HAP-1 (cell line): ENCODE measurements at places on chromosomes 7 and 10.
A peak's percentile ranks its signal among the peaks of the same experiment; 100 is the strongest.

GRCh38 chr7:71668572-71668971 lies 536.6 kb downstream of the GALNT17 start:
- DNase-seq: no peak

DNA sequence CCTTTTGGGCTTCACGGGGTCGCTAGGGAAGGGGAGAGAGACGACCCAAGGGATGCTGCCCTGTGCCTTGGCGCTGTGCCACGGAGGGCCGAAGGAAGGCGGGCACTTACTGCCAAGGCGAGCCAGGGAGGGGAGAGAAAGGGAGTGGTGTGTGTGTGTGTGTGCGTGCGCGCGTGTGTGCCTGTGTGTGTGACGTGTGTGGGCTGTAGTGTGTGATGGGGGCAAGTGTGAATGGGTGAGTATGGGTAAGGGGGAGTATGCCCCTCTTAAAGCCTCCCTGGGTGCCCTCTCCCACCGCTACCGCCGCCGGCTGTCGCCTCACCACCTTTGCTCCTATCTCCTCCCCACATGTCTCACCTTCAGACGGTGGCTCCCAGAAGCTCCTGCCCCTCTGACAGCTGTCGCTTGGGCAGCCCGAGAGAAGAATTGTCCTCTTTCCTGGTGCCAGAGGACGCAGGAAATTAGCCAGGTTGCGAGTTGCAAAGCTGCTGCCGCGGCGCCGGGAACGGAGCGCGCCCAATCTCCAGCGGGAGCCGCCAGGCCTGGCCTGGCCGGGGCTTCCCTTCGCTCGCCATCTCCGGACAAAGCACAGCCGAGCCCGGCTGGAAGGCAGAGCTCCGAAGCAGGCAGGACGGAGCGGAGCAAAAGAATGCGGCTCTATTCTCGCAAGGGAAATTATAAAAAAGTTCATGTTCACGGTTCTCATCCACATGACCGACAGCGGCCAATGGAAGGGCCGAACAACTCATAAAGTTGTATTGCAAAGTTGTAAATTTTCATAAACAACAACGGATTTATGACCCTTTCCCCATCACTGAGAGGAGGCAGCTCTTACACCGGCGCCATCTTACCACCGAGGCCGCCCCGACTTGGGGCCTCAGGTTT lies at the start of gene HOXA3:
Gene HOXA3, minus strand, starts transcription at position 653 of the 885 bp plus-strand sequence. CDS start 41,943 bp downstream, outside the sequence.
- peak; percentile 80 for DNase-seq

- no peak for DNase-seq
These were observed 173.3 kb downstream of the LSM5 start for GRCh38 chr7:32316839-32317238.

DNA sequence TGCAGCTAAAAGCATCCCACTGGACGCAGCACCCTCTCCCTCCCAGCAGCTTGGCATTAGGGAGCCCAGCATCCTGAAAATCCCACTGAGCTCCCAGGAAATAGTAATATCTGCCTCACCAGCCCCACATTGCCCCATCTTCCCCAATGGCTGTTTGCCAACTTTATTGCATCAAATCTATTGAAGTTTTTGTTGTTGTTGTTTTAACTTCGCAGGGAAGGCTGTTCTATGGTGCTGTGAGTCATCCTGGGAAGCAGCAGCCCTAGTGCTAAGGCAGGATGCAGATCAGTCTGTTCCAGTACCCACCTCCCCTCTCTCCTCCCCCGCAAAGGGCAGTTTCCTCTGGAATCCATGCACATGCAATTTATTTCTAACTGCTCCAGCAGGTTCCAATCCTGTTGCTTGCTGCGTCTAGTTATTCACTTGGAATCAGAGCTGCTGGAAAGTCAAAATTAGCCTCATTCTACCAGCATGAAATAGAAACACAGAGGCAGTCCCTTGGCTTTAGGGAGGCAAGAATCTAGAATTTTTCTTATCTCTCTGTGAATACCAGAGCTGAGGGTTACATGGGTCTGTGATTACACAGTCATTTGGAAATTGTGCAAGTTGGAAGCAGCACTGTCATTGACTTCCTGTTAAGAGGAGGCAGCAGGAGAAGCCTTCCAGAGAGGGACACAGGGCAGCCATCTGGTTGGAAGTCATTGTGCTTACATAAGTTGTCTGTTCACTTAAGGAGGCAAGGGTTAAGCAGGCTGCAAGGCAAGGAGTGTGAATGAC lies 115.9 kb upstream of the CACUL1 start:
- DNase-seq: no peak
